Osteoblast (primary cell): ENCODE measurements at places on chromosomes 12 and 14.

- H3K4me1 ChIP-seq = peaks cover 6% of the 10 kb centered on the region
- H3K4me3 ChIP-seq = peak within 1 kb of the TSS; percentile 78
- H3K27ac ChIP-seq = no peak within 1 kb of the TSS
- H3K27me3 ChIP-seq = peaks cover 50% of the 10 kb centered on the region
- DNase-seq = peak; percentile 85
- no peaks in the 10 kb centered on the region for H3K36me3 ChIP-seq
Observed at GRCh38 chr12:48183091-48183875, at the start of gene CCDC184. TSS of gene CCDC184 (plus strand) at chr12:48183644. CDS start at chr12:48184123, 479 bp downstream.

DNA sequence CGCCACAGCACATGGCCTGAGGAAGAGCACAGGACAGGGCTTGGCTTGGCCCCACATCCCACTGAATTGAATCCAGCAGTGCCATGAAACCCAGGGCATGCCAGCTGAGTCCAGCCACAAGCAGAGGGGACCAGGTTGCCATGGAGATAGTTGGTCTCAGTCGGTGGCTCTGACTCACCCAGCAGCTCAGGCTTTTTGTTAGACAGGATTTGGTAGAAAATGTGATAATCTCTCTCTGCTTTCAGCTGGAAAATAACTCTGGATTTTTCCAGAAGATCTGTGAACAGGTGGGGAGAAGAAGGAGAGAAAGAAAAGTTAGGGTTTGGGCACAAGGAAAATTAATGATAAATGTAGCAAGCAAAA is 4.8 kb downstream of the MYH7 start:
- no peak overlapping the region for H3K27ac ChIP-seq
- H3K36me3 ChIP-seq = no peaks in the 10 kb centered on the region
- H3K4me3 ChIP-seq = no peak overlapping the region
- H3K4me1 ChIP-seq = no peaks in the 10 kb centered on the region
- H3K27me3 ChIP-seq = peaks cover 5% of the 10 kb centered on the region
- peak; percentile 72 for DNase-seq

GRCh38 chr12:18141048-18141982 is 51.3 kb upstream of the RERGL start:
- DNase-seq = no peak
- no peaks in the 10 kb centered on the region for H3K27me3 ChIP-seq
- peaks cover 11% of the 10 kb centered on the region for H3K4me1 ChIP-seq
- no peak overlapping the region for H3K4me3 ChIP-seq
- no peak overlapping the region for H3K27ac ChIP-seq

DNA sequence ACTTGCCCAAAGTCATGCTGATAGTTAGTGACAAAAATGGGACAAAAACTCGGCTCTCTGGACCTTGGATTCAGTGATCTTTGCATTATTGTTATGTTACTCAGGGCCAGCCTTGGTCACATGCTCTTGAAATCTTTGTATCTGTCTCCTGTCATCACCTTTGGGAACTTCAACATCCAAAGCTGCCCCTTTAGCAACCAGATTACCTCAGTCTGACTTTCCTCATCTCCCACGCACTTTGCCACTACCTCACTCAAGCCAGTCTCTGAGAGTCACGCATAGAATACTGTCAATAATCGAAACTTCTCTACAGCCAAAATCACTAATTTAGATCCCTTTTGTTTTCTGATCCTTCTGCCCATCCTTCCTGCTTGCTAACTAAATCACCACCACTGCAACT is 90.8 kb upstream of the DAAM1 start:
- H3K4me1 ChIP-seq = peaks cover 20% of the 10 kb centered on the region
- no peaks in the 10 kb centered on the region for H3K36me3 ChIP-seq
- DNase-seq = peak; percentile 57
- H3K4me3 ChIP-seq = no peak overlapping the region

GRCh38 chr12:118436002-118436730 is 59.8 kb downstream of the SUDS3 start:
- no peaks in the 10 kb centered on the region for H3K4me1 ChIP-seq
- DNase-seq = no peak
- no peaks in the 10 kb centered on the region for H3K36me3 ChIP-seq
- no peak overlapping the region for H3K27ac ChIP-seq
- no peaks in the 10 kb centered on the region for H3K27me3 ChIP-seq
- no peak overlapping the region for H3K4me3 ChIP-seq

GRCh38 chr12:38771871-38772270 is 133.5 kb downstream of the CPNE8 start:
- no peaks in the 10 kb centered on the region for H3K4me1 ChIP-seq
- H3K27me3 ChIP-seq = no peaks in the 10 kb centered on the region
- H3K4me3 ChIP-seq = peak overlapping the region; percentile 31
- no peak for DNase-seq
